ENCODE measurements at places on chromosomes 5 and 9. TPM values are rescaled to one million over a fixed set of nuclear protein-coding genes. Genes with fewer than 3 reads are reported as not detected.

- peak; percentile 47 for DNase-seq
Observed at GRCh38 chr5:151005187-151005949, 15.0 kb upstream of the GPX3 start.

Gene CDK7
- 22.4 TPM for total RNA-seq

Gene ANAPC2
- total RNA-seq, result 16.9 TPM

Gene GLRA1
- total RNA-seq, result not detected

DNA sequence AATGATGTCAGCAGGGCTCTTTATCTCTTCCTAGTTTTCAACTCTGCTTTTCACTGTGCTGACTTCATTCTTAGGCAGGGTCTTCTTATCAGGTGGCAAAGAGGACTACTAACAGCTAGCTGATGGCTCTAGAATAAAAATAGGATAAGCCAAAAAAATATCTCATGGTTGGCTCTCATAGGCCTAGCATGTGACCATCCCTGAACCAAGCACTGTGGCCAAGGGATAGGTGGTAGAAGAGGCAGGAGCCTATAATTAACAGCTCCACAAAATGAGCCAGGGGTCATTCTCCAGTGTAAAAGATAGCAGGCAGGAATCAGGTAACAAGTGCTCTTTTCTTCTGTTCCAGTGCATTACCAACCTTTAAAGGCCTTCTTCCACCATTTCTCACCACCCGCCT, 21.1 kb downstream of the ANKDD1B start:
- no peak for DNase-seq

Gene ANP32B
- 6.3 TPM for total RNA-seq

Gene LRRC19
- not detected for total RNA-seq

GRCh38 chr5:141758310-141758998, 76.4 kb upstream of the ARAP3 start:
- no peak for DNase-seq
